ENCODE measurements at places on chromosomes 3 and 15.

- no peak for DNase-seq
Measured at GRCh38 chr15:75235760-75236729, 22.1 kb upstream of the GOLGA6C start.

GRCh38 chr3:136078421-136079364 lies 113.2 kb downstream of the PPP2R3A start:
- DNase-seq = peak; percentile 55

DNA sequence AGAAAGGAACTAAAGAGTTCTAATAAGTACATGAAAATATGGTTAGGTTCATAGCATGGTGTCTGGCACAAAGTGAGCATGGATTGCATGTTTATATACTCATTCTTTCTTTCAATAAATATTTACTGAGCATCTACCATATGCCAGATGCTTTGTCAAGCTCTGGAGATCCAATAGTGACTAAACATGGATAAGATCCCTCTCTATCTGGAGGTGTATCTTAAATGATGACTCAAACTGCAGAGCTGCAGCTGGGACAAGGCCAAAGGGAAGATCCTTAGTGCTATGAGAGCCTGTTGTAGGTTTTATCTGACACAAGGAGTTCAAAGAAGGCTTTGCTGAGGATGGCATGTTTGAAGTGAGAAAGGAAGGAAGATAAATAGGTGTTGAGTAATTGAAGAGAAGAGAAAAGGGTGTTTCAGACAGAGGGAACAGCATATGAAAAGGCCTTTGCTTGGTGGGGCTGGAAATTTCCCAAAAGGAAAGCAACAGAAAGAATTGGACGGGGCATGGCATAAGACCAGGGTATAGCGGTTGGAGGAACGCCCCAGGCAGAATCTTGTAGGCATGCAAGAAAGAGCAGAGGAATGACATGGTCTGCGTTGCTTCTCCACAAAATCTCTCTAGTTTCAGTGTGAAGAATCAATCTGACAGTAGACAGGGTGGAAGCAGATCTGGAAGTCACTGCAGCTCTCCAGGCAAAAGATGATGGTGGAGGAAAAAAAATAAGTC lies 239.9 kb upstream of the LRTM1 start:
- no peak for DNase-seq

- no peak for DNase-seq
Measured at GRCh38 chr3:69738859-69739203, 433 bp upstream of the MITF start.

- no peak for DNase-seq
Measured at GRCh38 chr3:30661098-30661873, 54.9 kb downstream of the TGFBR2 start.

- DNase-seq = no peak
Measured at GRCh38 chr3:29067007-29067406, 213.9 kb upstream of the RBMS3 start.

Measured in NCI-H2029 treated with DMSO at 0.1 percent for 48 hours (cell line).